ENCODE measurements at places on chromosomes 5 and 9.
A peak's percentile ranks its signal among the peaks of the same experiment; 100 is the strongest.

DNA sequence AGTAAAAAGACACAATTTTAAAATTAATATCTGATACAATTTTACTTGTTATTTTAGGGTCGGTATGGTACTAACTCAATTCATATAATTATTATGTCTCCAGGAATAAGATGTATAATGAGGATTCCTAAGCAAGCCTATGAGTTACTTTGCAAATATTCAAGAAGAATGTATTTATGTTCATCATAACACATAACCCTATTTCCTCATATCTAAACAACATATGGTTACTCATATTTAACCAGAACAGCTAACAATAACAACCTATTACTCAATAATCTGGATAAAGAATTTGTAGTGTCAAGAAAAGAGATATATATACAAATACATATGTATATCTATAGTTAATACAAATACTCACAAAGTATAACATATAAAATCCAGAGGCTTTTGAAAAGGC lies 285.9 kb downstream of the ARL15 start:
- ATAC-seq: no peak

GRCh38 chr5:123450640-123451039 lies 27.4 kb upstream of the CEP120 start:
- ATAC-seq: no peak

GRCh38 chr9:23914431-23915003 lies 88.5 kb upstream of the ELAVL2 start:
- ATAC-seq: peak; percentile 25

DNA sequence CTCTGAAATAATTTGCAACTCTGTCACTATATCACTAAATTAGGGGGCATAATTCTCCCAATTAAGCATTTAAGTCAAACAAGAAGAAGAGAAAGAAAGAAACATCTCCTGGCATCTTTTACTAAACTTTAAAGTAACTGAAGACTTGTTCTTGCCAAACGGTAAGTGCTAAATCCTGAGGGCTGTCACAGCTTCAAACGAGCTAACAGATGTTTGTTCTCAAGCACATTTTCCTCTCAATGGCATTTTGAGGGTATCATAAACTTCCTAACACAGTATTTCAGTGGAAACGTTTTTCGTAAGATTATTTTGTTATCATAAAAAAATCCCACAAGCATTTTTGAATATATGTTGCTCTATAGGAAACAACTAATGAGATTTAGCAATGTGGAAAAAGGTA lies 169.5 kb upstream of the TAS2R1 start:
- ATAC-seq: no peak

DNA sequence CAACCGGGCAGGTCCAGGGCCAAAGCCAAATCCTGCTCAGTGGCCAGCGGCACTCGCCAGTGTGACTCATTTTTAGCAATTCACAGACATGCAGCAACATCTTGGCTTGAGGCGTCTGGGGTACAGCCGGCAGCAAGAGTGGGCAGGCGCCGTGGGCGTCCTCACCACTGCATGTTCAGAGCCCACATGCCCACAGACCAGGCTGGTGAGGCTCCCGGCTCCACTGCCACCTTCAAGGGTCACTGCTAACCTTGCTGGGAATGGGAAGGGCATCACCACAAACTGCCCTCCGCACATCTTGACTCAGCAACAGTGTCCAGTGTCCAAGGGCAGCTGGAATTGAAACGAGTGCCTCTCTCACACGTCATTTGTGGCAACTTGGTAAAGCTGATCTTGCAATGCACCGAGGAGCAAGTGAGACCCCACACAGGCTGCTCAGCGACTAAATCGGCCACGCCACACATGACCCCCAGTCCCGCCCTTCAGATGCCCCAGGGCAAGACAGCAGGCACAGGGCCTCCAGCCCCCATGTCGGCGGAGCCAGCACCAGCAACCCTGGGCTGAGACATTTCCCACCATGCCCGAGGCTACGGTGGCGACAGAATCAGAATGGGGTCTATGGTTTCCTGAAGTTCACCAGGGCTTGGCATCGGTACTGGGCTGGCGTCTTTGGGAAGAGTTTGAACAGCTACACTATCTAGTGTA lies 140.3 kb downstream of the ROR2 start:
- ATAC-seq: no peak
